Stimulated activated CD4-positive, alpha-beta T cell treated with anti-CD3 and anti-CD28 coated beads, Interleukin-4, amount 100 ng/mL, for 1 hour (primary cell): ENCODE measurements at places on chromosomes 2 and 18.

DNA sequence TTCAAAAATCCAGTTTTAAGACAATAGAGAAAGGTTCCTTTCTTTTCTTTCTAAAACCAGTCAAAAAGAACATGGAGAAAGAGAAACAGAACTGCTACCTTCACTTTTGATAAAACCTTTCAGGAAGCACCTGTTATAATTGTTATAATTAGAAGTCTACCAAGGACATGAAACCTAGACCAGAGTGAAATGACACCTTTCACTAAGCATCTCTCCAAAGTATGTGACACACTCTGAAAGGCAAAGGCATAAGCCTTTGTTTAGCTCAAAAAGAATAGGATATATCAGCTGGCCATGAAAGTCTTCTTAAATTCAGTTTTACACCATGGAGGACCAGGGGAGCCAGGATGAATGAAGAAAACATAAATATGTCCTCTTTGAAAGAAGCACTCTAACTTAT, 18.8 kb upstream of the RBM45 start:
- DNase-seq: no peak

DNA sequence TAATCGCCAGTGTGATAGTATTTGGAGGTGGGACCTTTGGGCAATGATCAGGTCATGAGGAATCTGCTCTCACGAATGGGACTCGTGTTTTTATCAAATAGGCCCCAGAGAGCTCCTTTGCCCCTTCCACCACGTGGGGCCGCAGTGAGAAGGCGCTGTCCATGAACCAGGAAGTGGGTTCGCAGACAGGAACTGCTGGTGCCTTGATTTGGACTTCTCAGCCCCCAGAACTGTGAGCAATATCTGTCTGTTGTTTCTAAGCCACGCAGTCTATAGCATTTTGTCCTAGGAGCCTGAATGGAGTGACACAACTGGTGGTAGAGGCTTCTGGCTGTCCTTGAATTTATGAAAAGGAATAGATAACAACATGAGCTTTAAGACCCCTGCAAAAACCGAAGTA, 111.2 kb upstream of the HDAC4 start:
- DNase-seq: no peak

DNA sequence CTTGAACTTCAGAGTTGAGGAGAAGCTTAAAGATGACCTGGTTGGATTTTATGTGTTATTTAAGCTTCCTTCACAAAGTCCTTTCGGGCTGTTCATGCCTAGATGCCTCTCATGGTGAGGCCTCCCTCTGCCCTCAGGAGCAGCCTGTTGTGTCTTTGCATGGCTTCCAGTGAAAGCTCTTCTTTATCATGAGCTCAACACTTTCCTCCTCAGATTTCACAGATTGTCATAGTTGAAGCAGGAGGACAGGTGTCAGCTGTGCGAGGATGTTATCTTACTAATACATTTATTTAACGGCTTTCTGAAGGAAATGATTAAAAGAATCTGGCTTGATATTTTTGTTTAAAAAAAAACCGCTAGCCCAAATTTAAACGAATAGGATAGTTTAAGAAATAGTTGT, 48.8 kb upstream of the ITSN2 start:
- DNase-seq: no peak

- DNase-seq: no peak
Measured at GRCh38 chr18:79397247-79397829, 1.6 kb downstream of the NFATC1 start.

GRCh38 chr2:81389203-81389602, 1084.7 kb upstream of the LRRTM1 start:
- DNase-seq: no peak

DNA sequence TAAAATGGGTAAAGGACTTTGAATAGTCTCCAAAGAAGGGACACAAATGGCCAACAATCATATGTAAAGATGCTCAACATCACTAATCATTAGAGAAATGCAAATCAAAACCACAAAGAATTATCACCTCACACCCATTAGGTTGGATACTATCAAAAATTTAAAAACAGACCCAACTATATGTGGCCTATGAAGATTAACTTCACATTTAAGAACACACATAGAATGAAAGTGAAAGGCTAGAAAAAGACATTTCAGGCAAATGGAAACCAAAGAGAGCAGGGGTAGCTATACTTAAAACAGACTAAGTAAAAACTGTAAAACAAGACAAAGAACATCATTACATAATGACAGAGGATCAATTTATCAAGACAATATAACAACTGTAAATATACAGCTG, 53.5 kb upstream of the ASPRV1 start:
- DNase-seq: no peak

DNA sequence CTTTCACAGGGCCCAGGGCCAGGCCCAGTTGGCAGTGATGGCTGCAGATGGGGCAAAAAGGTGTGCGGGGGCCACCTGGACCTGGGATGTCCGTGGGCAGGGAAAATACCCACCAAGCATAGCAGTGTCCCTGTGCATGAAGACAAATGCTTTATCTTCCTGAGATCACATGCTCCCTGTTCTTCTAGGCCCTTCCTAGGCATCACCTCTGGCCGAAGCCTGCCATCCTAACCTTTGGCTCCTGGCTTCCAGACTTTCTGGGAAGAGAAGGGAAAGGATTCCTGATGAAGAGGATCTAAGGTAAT, 105.0 kb upstream of the SMAD2 start:
- no peak for DNase-seq

DNA sequence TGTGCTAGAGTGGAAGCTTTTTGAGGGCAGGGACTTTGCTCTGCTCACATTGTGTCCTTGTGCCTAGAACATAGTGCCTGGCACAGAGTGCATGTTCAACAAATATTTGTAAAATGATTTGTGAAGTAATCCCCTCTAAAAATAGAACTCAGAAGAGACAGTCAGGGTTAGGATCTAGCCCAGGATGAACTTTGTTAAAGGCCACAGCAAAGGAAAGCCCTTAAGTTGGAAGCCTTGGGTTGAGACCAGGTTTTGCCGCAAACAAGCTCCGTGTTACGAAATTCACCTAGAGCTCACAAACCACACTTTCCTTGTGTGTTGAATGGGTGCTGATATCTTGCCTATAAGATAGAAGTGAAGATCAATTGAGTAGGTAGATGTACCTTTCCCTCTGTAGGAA, 84.2 kb downstream of the SETBP1 start:
- no peak for DNase-seq

GRCh38 chr2:21367421-21367820, 243.7 kb downstream of the TDRD15 start:
- DNase-seq: no peak

DNA sequence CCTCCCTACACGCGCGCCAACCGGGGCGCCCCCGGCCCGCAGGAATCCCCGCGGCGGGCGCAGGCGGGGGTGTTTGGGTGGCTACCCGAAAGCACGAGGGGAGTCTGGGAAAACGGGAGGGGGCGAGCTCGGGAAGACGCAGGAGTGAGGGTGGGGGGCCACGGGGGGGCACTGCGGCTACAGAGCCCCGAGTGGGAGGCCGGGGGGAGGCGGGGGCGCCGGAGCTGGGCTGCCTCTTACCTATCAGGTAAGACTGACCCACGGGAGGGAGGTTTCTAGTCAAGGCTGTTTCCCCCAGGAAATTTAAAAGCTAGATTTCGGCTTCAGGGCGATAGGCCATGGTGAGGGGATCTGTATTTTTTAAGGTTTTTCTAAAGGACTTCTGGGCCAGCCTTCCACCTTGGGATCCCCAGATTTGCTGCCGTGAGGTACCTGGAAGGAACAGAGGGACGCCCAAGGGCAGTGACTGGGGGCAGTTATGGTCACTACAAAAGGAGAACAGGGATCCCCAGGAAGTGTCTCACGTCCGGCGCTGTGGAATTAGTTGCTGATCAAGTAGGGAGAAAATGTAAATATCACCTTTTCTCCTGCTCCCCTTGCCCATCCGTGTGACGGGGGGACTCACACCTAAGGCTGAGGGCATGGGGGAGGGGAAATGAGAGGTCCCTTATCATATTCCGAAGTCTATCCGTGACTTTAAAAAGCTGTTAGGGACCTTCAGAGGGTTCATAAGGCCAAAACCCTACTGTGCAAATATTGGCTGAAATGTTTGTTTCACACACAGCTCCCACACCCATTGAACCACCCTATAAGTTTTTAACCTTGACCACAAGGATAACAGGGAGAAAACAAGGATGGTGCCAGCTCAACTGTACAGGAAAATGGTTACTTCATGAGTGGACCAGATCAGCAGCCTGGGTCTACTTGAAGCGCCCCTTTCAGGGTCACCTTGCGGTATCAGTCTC, 638 bp upstream of the IRS1 start:
- no peak for DNase-seq

- no peak for DNase-seq
Measured at GRCh38 chr2:19176977-19177376, 181.4 kb downstream of the OSR1 start.

DNA sequence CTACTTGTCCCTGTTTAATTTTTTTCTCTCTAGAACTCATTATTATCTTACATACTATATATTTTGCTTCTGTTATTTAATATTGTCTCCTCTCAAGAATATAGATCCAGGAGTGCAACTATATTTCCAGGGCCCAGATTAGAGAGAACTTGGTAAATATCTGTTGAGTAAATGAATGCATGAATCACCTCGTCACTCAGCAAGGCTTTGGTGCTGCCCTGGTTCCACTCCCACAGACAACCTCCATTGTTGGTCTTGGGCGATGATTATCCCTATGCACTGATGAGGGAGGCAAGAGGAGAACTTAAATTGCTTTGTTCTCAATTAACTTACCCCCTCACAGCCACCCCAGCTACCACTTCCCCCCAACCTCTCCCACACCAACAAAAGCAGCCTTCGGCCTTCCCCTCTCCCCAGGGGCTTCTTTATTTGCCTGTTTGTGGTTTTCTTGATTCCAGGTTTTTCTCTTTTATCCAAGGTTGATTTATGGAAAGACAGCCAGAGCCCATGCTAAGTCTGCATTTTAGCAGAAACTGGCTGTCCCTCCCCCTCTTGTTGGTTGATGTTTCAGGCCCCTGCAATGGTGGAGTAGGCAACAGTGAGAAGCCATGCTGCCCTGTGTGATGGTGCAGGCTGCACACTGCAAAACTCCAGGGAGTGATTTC, 17.0 kb upstream of the DIPK1C start:
- no peak for DNase-seq

GRCh38 chr2:120029672-120030640, 17.1 kb downstream of the EPB41L5 start:
- no peak for DNase-seq

GRCh38 chr2:2016651-2017311, 272.5 kb upstream of the PXDN start:
- no peak for DNase-seq

DNA sequence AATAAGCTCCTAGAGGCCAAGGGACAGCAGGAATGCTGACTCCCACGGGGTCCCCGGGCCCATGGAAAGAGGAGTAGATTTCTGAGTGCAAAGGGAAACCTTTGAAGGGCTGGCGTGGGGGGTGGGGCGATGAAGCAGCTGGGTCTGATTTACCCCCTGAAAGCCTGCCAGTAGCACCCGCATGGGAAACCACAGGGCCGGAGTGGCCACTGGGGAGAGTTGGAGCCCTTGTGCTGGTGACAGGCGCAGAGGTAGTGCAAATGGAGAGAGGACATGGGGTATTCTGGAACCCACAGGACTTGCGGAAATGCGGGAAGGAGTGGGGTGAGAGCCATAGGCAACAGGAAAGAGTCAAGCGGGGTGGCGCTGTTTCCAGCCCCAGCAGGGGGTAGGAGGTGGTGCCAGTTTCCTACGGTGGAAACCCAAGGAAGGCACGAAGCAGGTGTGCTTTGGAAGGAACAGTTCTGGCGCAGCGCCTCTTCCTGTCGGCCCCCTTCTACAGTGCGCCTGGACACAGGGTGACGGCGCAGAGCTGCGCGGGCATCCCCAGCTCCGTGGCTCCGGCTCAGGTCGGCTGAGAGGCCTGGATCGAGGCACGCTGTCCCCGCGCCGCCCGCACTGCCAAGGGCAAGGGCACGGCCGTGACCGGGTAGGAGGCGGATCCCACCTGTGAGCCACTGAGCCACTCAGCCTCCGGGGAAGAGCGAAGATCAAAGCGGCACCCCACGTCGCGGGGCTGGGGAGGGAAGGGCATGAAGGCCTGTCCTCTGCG, 149.0 kb upstream of the GLI2 start:
- no peak for DNase-seq

DNA sequence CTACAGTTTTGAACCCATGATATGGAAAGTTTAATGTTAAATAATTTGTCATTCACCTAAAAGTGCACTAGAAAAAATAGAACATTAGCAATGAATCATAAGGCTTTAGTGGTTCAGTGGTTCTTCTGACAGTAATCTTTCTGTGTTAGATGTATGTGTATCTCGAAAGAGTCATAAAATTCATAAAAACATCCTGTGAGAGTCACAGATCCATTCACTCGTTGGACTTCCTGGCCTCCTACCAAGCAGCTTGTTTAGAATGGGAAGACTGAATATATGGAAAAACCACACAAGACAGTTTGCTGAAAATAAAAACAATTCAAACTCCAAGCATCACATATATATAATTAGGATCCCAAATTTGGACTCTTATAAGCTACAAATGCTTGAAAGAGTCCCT, 34.8 kb downstream of the ADNP2 start:
- DNase-seq: no peak

DNA sequence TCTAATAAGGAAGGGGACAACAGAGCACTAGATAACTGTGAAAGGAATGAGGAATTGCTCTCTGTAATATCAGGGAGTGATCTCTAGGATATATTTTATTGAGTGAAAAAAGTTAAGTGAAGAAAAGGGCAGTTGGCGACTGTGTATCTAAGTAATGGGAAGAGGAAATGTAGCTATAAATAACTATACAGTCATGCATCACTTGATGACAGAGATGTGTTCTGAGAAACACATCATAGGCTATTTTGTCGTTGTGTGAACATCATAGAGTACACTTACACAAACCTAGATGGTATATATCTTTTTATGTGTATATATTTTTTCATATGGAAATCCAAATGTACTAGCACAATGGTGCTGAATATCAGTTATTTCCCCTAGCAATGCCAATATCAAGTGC, 329.3 kb downstream of the TXNL1 start:
- no peak for DNase-seq

- no peak for DNase-seq
Measured at GRCh38 chr2:37797081-37797480, 125.6 kb upstream of the CDC42EP3 start.
